ENCODE measurements at places on chromosomes 12 and 14.

- DNase-seq: no peak
Measured at GRCh38 chr14:87901236-87901635, 91.7 kb downstream of the GALC start.

GRCh38 chr14:32525591-32525990, 196.5 kb downstream of the AKAP6 start:
- no peak for DNase-seq

DNA sequence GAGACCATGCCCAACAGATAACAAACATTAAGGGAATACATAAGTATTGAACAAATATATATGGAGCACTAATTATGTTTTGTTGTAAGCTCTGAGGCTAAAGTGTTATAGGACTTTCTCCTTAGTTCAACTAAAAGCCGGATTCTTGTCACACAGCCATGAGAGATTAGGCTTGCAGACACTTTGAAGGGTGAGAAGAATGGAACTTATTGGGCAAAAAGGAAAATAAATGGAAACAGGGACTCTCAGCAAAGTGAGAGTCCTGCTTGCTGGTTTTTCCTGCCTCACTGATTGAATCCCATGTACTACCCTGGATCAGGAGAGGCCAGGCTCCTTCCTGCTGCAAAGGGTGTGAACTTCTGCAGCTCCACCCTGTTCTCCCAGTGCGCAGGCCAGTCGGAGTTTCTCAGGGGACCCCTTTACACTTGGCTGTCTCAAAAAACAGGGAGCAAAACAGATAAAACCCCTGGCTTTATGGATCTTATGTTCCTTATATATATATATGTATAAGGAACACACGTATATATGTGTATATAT, 77.1 kb upstream of the FUT8 start:
- DNase-seq: no peak

- DNase-seq: no peak
Measured at GRCh38 chr14:91872517-91873470, 5.5 kb upstream of the TC2N start.

DNA sequence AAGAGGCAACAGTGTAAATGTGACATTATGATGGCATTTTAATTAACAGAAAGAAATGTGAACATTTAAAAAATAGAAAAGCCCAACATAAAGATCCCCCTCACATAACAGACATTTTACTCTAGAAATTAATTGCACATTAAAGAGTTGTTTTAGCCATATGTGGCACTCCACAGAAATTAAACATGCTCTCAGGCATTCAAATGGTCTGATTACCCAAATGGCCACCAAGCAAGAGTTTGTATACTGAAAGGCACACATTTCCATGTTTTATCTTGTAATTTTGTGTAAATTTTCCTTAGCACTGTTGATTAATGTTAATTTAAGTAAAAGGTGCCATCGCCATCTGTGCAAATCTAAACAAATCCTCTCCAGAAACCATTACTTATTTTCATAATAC, 43.5 kb downstream of the GTF2A1 start:
- DNase-seq: no peak

GRCh38 chr12:68452078-68452715, 120.0 kb upstream of the MDM1 start:
- DNase-seq: no peak

All from hematopoietic multipotent progenitor cell treated with erythropoietin and hydrocortisone succinate and interleukin-3 and kit ligand, for 15 days (in vitro differentiated cells).